ENCODE measurements at places on chromosomes 5 and 9. TPM values are rescaled to one million over a fixed set of nuclear protein-coding genes. Genes with fewer than 3 reads are reported as not detected.

The RALGDS gene
- 73.8 TPM for total RNA-seq

The COL23A1 gene
- 34.0 TPM for total RNA-seq

The CD72 gene
- total RNA-seq: 1.4 TPM

The UGT3A1 gene
- total RNA-seq: not detected

The DDX4 gene
- total RNA-seq: not detected

The CAMK4 gene
- 9.4 TPM for total RNA-seq

All from neural crest cell (in vitro differentiated cells).